ENCODE measurements at places on chromosomes 3 and 15. TPM values are rescaled to one million over a fixed set of nuclear protein-coding genes. Genes with fewer than 3 reads are reported as not detected.

GRCh38 chr3:26839001-26839400 lies 216.4 kb downstream of the LRRC3B start:
- H3K36me3 ChIP-seq: no peaks in the 10 kb centered on the region
- no peaks in the 10 kb centered on the region for H3K27me3 ChIP-seq
- H3K4me1 ChIP-seq: peaks cover 6% of the 10 kb centered on the region
- H3K4me3 ChIP-seq: no peak overlapping the region
- H3K27ac ChIP-seq: no peak overlapping the region

- H3K36me3 ChIP-seq: no peaks in the 10 kb centered on the region
- H3K4me3 ChIP-seq: no peak overlapping the region
- DNase-seq: no peak
- no peak overlapping the region for H3K27ac ChIP-seq
Measured at GRCh38 chr3:73540969-73541740, 83.6 kb downstream of the PDZRN3 start.

DNA sequence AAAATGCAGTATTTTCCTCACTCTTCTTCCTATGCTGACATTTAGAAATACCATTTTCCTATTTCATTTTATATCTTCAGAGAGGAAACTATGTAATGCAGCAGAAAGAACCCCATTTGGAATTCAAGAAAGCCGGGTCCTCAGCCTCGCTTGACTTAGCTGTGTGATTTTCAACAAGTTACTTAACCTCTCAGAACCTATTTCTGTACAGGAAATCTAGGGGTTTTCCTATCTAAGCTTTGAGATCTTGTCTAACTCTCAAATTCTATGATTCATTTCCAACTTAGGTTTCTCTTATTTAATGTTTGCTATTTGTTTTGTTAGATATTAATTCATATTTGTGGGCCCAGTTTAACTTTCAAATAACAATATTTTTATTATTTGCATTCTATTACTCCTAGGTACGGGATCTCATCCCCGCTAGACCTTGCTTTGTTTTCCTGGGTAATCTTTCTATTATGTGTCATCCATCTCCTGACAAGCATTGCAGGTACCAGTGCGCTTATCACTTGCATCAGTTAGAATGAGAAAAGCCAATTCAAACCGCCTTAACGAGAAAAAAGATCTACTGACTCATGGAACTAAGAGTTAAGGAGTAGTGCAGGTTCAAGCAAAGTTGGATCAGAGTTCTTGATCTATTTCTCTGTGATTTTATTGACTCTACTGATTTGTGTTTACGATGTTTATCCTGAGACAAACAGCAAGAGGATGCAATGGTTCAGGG lies 70.6 kb upstream of the BHLHE40 start:
- no peak overlapping the region for H3K4me3 ChIP-seq
- no peaks in the 10 kb centered on the region for H3K36me3 ChIP-seq
- H3K27ac ChIP-seq: no peak overlapping the region
- DNase-seq: no peak
- no peaks in the 10 kb centered on the region for H3K4me1 ChIP-seq

DNA sequence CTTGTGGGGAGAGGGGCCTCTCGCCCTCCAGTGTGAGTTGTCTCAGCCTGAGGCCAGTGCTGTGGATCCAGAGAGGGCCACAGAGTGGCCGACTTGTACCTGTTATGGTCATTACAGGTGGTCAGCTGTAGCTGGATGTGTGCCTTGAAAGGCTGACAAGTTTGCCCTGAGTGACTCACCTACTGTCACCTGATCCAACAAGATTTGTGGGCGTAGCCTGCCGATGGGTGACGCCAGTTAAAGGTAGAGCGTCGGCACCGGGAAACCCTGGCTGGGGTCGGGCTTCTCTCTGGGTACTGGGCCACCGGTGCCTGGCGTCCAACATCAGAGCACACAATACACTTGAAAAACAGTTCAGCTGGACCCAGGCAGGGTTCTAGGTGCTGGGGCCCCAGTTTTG lies 2.8 kb upstream of the ISG20 start:
- no peak overlapping the region for H3K4me3 ChIP-seq
- peaks cover 20% of the 10 kb centered on the region for H3K4me1 ChIP-seq
- peaks cover 6% of the 10 kb centered on the region for H3K36me3 ChIP-seq

GRCh38 chr3:198107840-198108734 lies 148.1 kb downstream of the LMLN start:
- no peak for DNase-seq
- no peak overlapping the region for H3K27ac ChIP-seq
- H3K4me3 ChIP-seq: no peak overlapping the region

GRCh38 chr3:93843981-93844380 lies 129.7 kb downstream of the PROS1 start:
- no peak overlapping the region for H3K27ac ChIP-seq
- no peak for DNase-seq
- no peak overlapping the region for H3K4me3 ChIP-seq
- no peaks in the 10 kb centered on the region for H3K27me3 ChIP-seq
- no peaks in the 10 kb centered on the region for H3K36me3 ChIP-seq

The GOLGA8T gene
- total RNA-seq: 0.15 TPM

The ZBED2 gene
- not detected for total RNA-seq

The GPR27 gene
- 1.2 TPM for total RNA-seq
